Activated T-helper 2 cell treated with anti-CD3 and anti-CD28 coated beads, Interferon-gamma antibody, Interleukin-2, Interleukin-4, amounts not matched to agents 10 μg/mL and 5 μg/mL and 100 μg/mL, durations not matched to agents 14 hours and 24 hours and 36 hours (primary cell): ENCODE measurements at places on chromosomes 3 and 15.

DNA sequence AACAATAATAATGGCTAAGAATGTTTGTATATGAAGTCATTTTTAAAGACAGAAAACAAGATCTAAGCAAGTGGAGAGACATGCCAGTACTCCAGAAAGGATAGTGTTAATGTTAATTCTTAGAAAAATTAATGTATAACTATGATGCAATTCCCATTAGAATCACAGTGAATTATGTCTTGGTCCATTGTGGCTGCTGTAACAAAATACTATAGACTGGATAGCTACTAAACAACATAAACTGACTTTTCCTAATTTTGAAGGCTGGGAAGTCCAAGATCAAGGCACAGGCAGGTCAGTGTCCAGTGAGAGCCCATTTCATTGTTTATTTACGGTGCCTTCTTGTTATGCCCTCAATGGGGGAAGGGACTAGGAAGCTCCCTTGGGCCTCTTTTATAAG is 32.7 kb upstream of the CSPG4 start:
- DNase-seq = no peak

- no peak for DNase-seq
Measured at GRCh38 chr3:156256256-156256655, 135.9 kb downstream of the KCNAB1 start.

DNA sequence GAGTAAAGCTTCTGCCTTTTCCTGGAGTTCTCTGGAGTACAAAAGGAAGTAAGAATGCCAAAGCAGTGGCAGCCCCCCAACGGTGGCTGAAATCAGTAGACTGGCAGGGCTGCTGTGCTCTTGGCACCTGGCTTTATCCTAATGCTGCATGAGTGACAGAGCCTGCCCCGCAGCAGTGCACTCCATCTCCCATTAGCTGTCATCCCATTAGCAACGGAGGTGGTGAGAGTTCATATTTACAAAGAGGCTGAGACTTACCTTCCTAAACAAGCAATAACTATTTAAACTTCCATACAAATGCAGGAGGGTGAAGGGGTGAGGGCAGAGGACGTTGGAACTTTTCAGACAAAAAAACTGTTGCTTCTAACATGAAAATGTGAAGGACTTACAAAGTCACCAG is 51.9 kb downstream of the SERPINI1 start:
- DNase-seq = no peak

- no peak for DNase-seq
Measured at GRCh38 chr3:21028412-21028811, 722.6 kb downstream of the ZNF385D start.
